NCI-H226 (cell line): ENCODE measurements at places on chromosomes 4 and X.

GRCh38 chr4:109113521-109113920 lies 188.9 kb downstream of the COL25A1 start:
- no peak for DNase-seq

- DNase-seq = peak; percentile 15
Observed at GRCh38 chr4:151184523-151185458, 85.4 kb downstream of the RPS3A start.

GRCh38 chr4:149986917-149987316 lies 91.3 kb upstream of the DCLK2 start:
- DNase-seq = no peak

DNA sequence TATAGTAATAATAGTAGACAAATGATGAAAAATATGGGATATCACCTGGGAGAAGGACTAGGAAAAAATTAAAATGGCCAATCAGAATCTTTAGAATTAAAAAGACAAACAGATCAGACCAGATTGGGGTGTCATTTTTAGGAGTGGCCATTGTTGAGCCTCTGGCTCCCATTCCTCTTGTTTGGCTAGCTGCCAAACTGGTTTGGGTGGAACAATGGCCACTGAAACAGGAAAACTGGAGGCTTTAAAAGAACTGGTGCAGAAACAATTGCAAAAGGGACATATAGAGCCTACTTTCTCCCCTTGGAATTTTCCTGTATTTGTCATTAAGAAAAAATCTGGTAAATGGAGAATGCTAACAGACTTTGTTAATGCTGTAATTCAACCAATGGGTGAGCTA lies 294.8 kb upstream of the DKK2 start:
- DNase-seq = no peak

- no peak for DNase-seq
Observed at GRCh38 chr4:148704291-148704690, 262.1 kb upstream of the NR3C2 start.

- DNase-seq = no peak
Observed at GRCh38 chrX:13658602-13659001, 5.7 kb downstream of the TCEANC start.

DNA sequence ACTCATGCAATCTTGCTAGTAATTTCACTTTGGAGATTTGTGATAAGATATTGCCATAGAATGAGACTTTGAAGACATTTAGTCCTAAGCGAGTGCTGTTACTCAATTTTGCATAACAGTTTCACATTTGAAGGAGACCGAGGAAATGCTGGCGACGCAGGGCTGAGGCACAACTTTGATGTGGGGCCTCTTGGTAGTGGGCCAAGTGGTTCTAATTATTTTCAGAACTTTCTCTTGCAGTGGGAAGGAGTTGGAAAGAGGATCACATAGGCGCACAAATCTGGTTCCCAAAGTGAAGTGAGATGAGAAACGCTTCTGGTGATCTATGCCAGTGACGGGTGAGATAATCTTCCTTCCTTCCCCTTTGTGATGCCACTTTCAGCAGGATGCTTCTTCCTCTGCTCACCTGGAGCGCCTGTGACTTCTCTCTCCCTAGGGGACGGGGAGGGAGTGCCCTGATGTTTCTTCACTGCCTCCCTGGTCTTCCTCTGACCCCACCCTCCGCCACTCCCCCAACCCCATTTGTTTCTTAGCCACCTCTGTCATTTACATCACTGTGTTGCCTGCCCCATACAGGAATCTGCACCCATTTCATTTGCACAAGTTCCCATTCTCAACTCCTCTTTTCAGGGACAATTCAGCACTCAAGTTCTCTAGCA lies 138.9 kb upstream of the MID1 start:
- DNase-seq = no peak

DNA sequence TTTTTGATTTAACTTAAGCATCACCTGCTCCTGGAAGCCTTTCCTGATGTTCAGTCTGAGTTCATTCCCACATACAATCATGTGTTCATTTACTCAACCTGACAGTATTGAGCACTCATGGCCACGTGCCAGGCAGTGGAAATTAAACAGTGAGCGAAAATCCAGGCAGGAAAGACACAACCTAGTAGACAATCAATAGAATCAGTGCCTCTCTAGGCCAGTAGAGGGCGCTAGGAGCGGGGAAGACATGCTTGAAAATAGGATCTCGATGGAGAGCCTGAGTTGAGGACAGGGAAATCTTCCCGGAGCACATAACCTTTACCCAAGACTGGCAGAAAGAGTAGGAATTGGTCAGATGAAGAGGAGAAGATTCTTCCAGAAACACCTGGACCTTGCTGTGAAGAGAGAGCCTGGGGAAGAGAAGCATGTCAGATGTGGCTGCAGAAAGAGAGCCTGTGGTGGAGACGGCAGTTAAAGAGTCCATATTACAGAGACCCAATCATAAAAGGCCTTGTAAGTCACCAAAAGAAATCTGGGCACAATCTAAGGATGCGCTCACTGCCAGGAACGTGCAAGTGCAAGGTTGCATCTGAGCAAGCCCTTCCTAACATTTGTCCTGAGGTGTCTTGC lies 103.5 kb downstream of the LDB2 start:
- DNase-seq = peak; percentile 3

- DNase-seq = no peak
Observed at GRCh38 chr4:158652920-158653319, 18.8 kb downstream of the C4orf46 start.

- no peak for DNase-seq
Observed at GRCh38 chrX:155643240-155643639, 30.5 kb upstream of the TMLHE start.

GRCh38 chrX:56798339-56798711 lies 69.3 kb downstream of the NBDY start:
- DNase-seq = no peak

DNA sequence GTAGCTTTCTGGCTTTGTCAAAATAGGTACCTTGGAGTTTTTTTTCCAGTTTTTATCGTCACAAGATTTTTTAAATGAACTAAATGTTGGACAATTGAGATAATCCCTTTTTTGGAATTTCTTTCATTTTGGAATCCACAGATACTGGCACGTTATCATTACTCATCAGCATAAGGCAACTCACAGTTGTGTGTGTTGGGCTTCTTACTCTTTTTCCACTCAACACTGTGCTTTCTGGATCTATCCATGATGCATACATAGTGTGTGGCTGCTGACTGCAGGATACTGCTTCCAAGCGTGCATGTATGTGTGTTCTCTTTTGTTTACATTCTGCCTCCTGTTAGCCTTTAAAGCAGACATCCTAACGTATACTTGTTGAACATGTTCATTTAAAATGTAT lies 113.5 kb upstream of the FAM9A start:
- DNase-seq = no peak

- DNase-seq = no peak
Observed at GRCh38 chr4:41512596-41512995, 25.4 kb upstream of the LIMCH1 start.

DNA sequence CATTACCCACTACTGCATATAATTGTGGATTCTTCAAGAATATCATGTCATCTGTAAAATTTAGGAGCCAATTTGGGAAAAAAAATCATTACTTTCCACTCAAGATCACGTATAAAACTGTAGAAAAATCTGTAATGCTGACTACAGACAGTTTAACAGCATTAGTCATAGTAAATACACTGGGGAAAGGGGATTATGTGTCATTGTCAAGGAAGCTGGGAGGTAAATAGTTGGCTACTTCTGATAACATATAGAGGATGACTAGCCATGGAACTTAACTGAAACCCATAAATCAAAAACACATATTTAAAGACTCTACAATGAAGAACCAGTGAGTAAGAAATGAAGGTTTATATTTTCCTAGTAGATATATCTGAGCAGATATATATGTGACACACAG lies 1666.4 kb upstream of the IGFBP7 start:
- peak; percentile 77 for DNase-seq

- no peak for DNase-seq
Observed at GRCh38 chr4:124633285-124633941, 79.1 kb downstream of the ANKRD50 start.

DNA sequence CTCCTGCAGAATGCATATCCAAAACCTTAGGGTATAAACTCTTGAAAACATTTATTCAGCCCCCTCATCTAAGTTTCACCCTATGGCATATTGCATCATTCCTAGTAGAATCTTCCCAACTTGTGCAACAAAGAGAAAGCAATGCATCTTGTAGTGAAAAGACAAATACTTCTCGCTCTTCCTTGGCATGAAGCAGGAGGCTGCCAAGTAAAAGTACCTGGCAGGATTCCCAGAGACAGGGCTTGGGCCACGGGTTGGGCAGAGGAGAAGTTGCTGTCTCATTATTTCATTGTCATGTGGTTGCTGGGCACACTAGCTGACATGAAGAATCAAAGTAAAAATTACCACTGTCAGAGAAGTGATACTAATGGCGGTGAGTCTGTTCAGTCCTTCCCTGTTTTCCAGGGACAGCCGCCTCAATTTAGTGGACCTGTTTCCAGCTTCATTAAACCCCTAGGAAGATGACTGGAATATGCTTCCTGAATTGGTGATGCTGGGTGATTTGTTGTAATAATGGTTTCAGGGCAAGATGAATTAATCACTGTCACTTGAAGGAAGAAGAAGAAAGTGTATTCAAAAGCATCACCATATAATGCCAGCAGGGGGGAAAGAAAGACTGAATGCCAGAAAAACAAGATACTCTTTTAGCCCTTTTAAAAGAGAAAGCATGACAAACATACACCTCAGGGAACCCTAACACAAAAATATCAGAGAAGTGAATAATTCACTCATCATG lies 380.5 kb upstream of the IGFBP7 start:
- peak; percentile 85 for DNase-seq

- no peak for DNase-seq
Observed at GRCh38 chr4:147942729-147943128, 210.8 kb downstream of the ARHGAP10 start.

DNA sequence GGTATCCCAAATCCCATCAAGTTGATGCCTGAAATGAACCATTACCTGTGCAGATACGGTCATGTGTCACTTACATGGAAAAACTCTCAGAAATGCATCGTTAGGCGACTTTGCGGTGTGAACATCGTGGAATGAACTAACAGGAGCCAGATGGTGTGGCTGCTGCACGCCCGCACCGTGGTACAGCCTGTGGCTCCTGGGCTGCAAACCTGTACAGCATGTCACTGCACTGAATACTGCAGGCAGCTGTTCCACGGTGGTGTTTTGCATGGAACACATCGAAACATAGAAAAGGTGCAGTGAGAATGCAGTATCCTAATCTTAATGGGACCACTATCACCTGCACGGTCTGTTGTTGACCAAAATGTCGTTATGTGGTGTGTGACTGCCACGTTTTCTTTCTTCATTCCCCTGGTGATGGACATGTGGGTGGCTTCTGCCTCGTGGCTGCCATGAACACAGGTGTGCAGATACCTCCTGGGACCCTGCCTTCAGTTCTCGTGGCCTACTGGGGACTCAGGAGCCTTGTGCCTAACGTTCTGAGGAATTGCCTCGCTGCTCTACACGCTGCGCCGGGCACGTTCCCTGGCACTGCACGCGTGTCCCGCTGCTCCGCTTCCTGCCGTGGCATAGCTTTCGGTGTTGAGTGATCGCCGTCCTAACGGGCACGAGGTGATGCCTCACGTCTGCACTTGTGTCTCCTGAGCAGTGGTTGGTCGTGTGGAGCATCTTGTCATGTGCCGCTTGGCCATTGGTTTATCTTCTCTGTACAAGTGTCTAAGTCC lies 18.5 kb downstream of the MAEA start:
- DNase-seq = no peak

DNA sequence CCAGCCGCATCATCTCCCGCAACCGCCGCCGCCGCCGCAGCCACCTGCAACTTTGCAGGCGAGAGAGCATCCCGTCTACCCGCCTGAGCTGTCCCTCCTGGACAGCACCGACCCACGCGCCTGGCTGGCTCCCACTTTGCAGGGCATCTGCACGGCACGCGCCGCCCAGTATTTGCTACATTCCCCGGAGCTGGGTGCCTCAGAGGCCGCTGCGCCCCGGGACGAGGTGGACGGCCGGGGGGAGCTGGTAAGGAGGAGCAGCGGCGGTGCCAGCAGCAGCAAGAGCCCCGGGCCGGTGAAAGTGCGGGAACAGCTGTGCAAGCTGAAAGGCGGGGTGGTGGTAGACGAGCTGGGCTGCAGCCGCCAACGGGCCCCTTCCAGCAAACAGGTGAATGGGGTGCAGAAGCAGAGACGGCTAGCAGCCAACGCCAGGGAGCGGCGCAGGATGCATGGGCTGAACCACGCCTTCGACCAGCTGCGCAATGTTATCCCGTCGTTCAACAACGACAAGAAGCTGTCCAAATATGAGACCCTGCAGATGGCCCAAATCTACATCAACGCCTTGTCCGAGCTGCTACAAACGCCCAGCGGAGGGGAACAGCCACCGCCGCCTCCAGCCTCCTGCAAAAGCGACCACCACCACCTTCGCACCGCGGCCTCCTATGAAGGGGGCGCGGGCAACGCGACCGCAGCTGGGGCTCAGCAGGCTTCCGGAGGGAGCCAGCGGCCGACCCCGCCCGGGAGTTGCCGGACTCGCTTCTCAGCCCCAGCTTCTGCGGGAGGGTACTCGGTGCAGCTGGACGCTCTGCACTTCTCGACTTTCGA lies 654 bp downstream of the ATOH1 start:
- DNase-seq = no peak

- no peak for DNase-seq
Observed at GRCh38 chrX:115322375-115322774, 32.9 kb downstream of the LUZP4 start.

DNA sequence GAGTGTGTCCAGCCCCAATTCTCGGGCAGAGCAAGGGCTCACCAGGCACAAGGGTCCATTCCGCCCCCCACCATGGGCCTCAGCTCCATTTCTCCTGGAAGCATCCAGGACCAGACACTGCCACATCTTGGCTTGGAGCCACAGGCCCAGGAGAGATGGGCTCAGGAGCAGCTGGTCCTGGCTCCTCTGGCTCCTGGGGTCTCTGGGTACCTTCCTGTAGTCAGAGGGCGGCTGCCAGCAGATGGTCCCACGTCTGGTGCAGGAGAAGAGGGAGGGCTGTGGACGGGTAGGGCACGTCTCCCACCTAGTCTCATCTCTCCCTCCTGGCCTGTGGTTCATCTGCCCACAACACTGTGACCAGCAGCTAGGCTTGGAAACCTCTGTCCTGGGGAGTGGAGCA lies 8.0 kb downstream of the ATP2B3 start:
- no peak for DNase-seq

- DNase-seq = no peak
Observed at GRCh38 chrX:118156254-118156952, 39.8 kb upstream of the KLHL13 start.

GRCh38 chr4:87005369-87005689 lies 70.5 kb downstream of the AFF1 start:
- DNase-seq = no peak

GRCh38 chrX:11081511-11081910 lies 29.6 kb upstream of the HCCS start:
- no peak for DNase-seq
